Stimulated activated CD4-positive, alpha-beta T cell treated with anti-CD3 and anti-CD28 coated beads, Interleukin-15, amount 100 ng/mL, for 48 hours (primary cell): ENCODE measurements at places on chromosomes 6 and 20.
A peak's percentile ranks its signal among the peaks of the same experiment; 100 is the strongest.

DNA sequence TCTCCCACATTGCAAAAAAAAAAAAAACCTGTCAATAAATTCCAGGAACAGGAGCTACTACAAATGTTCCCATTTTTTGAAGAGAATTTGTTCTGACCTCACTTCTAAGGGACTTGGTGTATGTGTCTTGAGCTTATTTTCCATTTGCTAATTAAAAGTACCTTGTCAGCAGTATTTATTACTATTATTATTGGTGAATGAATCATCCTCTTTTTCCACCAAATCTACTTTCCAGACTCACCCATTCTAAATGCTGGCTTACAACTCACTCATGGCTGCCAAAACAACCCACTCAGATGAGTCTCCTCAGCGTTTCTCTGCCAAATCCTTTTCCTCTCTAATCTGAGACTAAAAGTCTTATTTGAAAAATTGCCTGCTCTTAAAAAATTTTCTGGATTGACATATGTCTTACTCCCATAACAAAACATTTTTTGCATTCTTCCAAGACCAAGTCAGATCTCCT lies 33.2 kb upstream of the TASP1 start:
- DNase-seq = no peak

GRCh38 chr20:39879296-39879695 lies 809.7 kb downstream of the MAFB start:
- no peak for DNase-seq

GRCh38 chr6:10838794-10839333 lies 525 bp upstream of the MAK start:
- peak; percentile 13 for DNase-seq

- peak; percentile 62 for DNase-seq
Measured at GRCh38 chr6:11353921-11354389, 121.5 kb upstream of the NEDD9 start.

DNA sequence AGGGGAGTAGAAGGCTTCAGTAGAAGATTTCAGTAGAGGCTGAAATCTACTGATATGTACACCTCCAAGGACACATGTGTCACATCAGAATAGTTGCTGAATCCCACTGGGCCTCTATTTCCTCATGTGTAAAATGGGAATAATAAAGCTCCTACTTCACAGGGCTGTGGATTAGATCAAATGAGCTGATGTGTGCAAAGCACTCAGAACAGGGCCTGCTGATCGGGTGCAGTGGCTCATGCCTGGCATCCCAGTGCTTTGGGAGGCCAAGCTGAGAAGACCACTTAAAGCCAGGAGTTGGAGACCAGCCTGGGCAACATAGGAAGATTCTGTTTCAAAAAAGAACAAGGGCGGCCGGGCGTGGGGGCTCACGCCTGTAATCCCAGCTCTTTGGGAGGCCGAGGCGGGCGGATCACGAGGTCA lies 8.1 kb upstream of the AP5S1 start:
- no peak for DNase-seq

GRCh38 chr20:10006447-10007090 lies 28.2 kb upstream of the ANKEF1 start:
- DNase-seq = no peak

GRCh38 chr6:150937132-150937906 lies 71.8 kb downstream of the MTHFD1L start:
- DNase-seq = no peak

- no peak for DNase-seq
Measured at GRCh38 chr6:124371974-124372475, 568.4 kb downstream of the NKAIN2 start.

DNA sequence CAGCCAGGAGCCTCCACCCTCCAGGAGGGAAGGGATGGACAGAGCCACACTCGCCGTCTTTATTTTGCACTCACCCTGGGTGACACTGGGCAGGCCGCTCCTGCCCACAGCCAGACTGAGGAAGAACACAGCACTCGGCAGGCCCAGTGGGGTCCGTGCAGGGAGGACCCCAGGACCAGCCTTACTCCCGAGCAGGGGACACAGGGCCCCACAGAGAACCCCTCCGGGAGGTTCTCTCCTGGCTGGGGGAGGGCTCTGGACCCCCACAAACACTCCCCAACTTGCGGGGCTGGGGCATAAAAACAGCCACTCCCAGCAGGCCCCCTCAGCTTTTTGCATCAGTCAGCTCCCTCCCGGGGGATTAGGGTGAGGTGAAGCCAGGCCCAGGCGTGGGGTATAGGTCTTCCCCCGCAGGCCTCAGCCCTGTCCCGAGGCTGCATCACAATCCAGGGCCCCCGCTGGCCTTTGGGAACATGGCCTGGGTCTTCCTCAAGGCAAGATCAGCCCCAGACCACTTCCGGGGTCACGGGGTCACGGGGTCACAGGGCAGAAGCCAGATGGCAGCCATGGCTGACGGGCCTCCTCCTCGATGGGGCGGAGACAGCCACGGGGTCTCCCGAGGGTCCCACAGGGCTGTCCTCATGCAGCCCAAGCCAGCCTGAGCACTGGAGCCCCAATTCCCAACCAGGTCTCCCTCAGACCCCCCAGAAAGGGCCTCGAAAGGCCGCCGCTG lies 3.2 kb downstream of the TNFRSF6B start:
- DNase-seq = no peak

DNA sequence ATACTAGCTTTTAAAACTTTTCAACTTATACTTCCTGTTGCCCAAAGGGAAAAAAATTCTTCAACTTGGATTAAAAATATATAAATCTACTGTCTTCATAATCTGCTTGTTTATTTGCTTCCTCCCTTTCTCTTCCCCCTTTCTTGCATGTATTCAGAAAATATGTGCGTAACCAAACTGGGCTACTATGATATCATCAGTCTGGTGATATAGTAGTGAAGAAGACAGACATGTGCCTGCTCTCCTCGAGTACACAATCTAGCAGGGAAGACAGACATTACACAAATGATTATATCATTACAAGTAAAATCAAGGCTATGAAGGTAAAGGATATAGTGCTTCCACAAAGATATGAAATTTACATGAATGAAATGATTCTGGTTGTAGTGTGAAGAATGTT lies 31.0 kb downstream of the IBTK start:
- no peak for DNase-seq

DNA sequence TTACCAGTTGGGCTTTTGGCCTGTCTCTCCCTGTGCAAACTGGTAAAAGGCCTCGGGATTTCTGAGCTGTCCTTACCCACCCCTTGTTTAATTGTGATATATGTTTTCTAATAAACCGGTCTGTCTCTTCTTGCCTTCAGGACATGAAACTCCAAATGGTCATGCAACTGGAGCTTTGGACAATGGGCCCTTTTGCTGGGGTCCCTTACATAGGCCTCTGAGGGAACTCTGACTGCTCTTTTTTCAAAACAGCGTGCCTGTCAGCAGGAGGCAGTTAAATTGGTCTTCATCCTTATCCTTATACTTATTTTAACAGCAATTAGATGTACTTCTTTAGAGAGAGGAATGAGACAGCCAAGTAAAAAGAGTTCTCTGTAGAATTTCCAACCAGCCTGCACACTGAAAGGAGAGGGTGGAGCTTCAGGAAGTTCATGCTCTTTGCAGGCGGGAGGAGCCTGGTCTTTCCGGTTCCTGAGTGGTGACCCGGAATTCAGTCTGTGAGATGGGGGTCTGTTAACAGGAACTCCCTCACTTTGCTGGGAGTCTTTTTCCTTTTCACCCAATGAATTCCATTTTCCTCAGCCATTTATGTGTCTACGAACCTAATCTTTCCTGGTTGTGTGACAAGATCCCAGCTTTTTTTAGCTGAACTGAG lies 299.6 kb upstream of the GJE1 start:
- DNase-seq = no peak

DNA sequence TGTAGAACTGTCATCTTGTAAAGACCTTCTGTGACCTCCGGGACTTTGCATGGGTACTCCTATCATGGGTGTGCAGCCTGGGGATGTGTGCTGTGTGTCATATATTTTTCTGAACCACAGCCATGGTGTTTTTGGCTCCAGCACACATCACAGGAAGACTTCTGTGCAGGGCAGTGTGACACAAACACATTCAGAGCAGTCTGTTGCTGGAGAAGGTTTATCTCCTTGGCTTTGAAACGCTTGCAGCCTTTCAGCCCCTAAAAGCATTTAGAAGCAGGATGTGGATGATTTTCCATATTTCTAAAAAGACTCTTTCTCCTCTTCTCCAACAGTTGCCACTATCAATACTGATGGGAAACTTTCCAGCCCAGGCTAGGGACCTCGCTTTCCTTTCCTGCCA lies 221.6 kb upstream of the FOXA2 start:
- DNase-seq = no peak

DNA sequence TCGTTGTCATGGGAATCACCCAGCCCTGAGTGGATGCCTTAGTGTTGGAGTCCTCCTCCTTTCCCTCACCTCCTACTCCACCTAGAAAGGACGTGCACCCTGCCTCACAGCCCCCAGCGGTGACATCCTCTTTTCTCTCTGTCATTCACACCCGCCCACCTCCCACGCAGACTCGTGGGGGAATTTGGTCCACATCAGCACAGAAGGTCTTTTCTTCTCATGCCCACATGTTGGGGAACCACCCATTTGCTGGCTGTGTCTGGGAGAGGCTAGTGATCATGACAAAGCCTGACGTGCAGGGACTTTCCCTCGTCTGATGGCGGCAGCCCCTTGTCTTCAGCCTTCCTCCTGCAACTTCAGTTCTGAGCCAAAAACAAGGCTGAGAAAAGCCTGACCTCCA lies 96.0 kb upstream of the CNKSR3 start:
- DNase-seq = peak; percentile 93

- DNase-seq = no peak
Measured at GRCh38 chr6:5318617-5319272, 57.4 kb downstream of the FARS2 start.

GRCh38 chr6:90872981-90873380 lies 286.1 kb upstream of the MAP3K7 start:
- DNase-seq = no peak

DNA sequence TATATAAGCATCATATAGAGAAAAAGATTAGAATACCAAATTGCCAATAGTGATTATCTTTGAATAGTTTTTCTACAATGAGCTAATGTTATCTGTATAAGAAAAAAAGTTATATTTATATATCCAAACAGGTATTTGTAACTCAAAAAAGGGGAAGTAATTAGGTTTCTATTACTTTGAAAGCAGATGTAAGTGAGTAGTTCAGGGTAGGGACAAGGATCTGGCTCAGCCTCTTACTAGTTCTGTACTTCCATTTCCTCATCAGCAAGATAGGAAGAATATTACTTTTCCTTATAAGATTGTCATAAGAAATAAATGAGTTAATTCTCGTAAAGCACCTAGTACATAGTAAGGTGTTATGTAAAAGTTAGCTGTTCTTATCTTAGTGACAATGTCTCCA lies 32.2 kb downstream of the AHI1 start:
- no peak for DNase-seq

DNA sequence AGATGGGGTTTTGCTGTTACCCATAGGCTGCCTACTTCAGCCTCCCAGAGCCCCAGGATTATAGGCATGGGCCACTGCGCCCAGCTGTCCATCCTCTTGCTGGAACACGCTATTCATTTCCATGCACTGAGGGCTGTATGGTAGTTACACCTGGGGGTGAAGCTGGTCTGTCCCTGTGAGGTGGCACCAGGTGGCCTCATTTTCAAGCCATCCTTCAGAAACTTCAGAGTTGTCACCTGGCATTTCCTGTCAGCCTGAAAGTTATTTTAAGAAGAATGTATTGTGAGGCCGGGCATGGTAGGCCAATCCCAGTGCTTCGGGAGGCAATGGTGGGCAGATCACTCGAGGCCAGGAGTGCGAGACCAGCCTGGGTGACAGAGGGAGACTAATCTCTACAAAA lies 147.6 kb downstream of the DTNBP1 start:
- no peak for DNase-seq

DNA sequence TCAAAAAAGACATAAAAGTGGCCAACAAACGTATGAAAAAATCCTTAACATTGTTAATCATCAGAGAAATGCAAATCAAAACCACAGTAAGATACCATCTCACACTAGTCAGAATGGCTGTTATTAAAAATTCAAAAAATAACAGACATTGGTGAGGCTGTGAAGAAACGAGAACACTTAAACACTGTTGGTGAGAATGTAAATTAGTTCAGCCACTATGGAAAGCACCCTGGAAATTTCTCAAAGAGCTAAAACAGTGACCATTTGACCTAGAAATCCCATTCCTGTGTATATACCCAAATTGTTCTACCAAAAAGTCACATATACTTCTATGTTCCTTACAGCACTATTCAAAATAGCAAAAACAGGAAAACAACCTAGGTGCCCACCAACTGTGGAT lies 24.9 kb upstream of the NT5E start:
- DNase-seq = no peak

GRCh38 chr6:170450916-170451761 lies 102.0 kb downstream of the PSMB1 start:
- DNase-seq = no peak

DNA sequence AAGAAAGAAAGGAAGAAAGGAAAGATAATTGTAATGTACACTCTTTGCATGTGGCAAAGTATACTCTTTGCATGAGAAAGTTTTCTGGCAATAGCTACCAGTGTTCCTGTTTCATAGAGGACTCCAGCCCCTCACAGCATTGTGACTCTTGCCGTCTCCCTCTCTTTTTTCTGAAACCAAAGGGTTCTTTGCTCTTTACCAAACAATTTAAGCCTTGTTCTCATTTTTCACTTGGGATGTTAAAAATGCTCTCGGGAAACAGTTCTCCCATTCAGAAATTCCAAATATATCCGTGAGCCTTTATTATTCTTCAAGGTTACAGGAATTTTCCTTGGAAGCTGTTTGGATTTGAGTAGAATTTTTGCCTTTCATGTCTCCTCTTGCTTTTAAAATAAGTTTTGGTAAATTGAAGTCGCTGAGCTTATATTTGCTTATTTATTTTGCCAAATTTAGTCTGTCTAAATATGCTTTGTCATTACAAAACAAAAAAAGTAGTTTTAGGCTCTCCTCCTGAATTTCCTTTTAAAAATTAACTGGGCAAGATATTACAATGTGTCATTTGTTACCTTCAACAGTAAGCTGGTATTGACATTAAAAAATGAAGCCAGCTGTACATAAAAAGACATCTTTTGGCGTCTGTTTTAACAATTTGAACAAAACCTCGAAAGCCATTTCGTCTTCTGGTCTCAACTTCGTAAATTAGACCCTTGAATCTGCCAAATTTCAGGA lies 103.8 kb upstream of the ARMC2 start:
- no peak for DNase-seq

DNA sequence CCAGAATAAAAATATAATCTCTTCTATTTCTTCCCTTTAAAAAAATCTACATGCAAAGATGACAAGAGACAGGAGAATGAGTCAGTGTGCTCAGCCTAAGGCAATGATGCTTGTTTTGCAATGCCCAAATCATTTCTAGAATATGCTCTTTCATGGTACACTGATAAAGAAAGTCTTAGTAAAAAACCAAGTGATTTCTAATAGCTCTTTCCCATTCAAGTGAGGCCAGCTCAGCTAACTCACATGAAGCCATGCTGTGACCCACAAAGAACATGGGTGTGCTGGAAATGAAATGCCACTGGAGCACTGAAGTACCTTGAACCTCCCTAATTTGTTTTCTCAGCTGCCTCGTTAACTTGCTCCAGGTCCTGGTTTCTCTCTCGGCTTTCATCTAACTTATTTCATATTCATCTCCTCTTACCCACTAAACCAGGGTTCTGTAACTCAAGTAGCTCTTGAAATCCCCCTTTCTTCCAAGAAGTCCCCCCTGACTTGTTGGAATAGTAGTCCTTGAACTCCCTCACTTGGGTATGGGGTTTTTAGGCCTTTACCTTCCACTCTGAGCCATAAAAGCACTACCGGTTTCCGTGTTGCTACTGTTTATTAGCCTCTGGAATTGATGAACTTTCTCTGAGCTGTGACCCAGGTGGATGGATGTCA lies 92.7 kb downstream of the IRF4 start:
- DNase-seq = peak; percentile 40

GRCh38 chr6:104940238-104940892 lies 16.5 kb upstream of the LIN28B start:
- no peak for DNase-seq
